ENCODE measurements at places on chromosomes 16 and 17.

DNA sequence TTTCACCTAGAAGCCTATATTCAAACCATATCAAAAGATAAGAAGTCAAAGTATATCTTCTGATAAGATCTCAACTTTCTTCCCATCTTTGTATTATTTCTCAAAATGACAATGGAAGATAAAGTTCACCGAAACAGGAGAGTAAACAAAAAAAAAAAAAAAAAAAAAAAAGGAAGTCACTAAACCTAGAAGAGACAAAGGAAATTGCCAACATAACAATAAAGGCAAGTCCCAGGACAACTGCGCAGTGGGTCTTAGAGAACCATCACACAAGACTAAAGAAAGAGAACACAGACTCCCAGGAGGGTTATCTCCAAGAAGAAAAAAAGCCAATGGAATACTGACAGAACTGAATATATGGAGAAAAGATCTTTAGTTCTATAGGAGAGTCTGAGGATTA, 65.7 kb downstream of the SMURF2 start:
- DNase-seq, result no peak

DNA sequence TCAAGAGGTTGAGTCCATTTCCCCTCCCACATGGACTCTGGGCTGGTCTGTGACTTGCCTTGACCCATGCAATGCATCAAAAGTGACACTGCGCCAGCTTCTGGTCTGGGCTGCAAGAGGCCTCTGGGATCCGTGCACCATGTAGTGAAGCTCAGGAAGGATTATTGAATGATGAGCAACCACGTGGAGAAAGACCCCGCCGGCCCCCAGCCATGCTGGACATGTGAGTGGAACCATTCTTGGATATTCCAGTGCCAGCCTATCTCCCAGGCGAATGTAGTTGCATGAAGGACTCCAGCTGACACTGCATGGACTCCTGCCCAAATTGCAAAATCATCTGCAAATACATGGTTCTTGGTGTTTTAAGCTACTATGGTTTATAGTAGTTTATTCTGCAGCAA, 7.6 kb upstream of the ALOX15B start:
- DNase-seq, result no peak

DNA sequence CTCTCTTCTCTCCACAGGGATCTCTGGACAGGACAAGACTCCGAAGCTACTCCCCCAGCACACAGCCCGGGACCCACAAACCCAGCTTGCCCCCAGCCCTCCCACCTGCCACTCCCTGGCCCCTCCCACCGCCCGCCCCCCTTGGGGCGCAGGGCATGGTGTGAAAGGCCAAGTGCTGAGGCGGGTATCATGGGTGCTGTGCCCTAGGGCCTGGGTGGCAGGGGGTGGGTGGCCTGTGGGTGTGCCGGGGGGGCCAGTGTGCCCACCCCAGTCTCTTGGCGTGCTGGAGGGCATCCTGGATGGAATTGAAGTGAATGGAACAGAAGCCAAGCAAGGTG, 11.4 kb downstream of the THRA start:
- no peak for DNase-seq

GRCh38 chr16:50136399-50136798, 16.7 kb upstream of the TENT4B start:
- no peak for DNase-seq

- no peak for DNase-seq
Measured at GRCh38 chr16:25036561-25036960, 21.4 kb upstream of the ARHGAP17 start.
